ENCODE measurements at places on chromosomes 5 and 9. TPM values are rescaled to one million over a fixed set of nuclear protein-coding genes. Genes with fewer than 3 reads are reported as not detected.

Gene ADGRD2
- total RNA-seq: not detected

Gene TEX48
- not detected for total RNA-seq

Gene SPINK4
- total RNA-seq: not detected

Gene FAM151B
- total RNA-seq: 6.8 TPM

Gene NIPAL4
- total RNA-seq: not detected

Gene WDR41
- total RNA-seq: 380 TPM

Gene LHX2
- not detected for total RNA-seq

Gene OR2Y1
- total RNA-seq: not detected

Gene IL12B
- not detected for total RNA-seq

Gene STK32A
- total RNA-seq: 2.3 TPM

Gene OR2V2
- total RNA-seq: not detected

Gene ORM2
- total RNA-seq: not detected

Gene CANX
- total RNA-seq: 645 TPM

Gene SH3GL2
- total RNA-seq: 0.18 TPM

Gene PNPLA7
- total RNA-seq: 5.4 TPM

Gene NUTM2G
- total RNA-seq: not detected

Gene TMOD1
- total RNA-seq: 0.18 TPM

Gene SLC4A9
- not detected for total RNA-seq

Gene PITX1
- 1.5 TPM for total RNA-seq

Gene SPATA31A3
- not detected for total RNA-seq

Gene HAVCR2
- total RNA-seq: 0.36 TPM

Gene BOD1
- total RNA-seq: 68.9 TPM

Gene DOCK2
- 4.6 TPM for total RNA-seq

Gene ZBTB5
- 9.3 TPM for total RNA-seq

Gene OR13C4
- not detected for total RNA-seq

Measured in fibroblast of the aortic adventitia (primary cell).